ENCODE measurements at places on chromosomes 3 and 15. TPM values are rescaled to one million over a fixed set of nuclear protein-coding genes. Genes with fewer than 3 reads are reported as not detected.

GRCh38 chr15:91634179-91634578 is 219.3 kb upstream of the SLCO3A1 start:
- no peak for DNase-seq

DNA sequence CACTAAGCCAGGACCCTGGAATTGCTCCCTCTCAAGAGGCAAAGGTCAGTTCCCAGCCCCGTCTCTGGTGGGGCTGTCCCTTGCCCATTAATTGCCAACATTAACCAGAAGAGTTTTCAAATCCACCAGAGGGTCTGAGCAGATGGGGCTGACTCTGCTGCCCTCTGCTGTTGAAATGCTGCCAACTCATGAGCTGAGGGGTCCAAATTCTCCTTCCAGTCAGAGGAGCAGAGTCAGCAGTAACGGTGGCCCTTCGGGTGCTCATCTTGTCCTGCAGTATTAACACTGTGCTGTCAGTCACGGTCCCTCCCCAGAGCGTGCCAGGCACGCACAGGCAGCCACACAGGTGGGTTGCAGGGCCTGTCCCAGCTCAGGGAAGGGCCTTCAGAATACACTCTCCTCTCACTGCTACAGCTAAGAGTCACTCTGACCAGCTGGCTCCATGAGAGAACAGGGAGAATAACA is 10.7 kb upstream of the SPTBN5 start:
- DNase-seq, result peak; percentile 61

DNA sequence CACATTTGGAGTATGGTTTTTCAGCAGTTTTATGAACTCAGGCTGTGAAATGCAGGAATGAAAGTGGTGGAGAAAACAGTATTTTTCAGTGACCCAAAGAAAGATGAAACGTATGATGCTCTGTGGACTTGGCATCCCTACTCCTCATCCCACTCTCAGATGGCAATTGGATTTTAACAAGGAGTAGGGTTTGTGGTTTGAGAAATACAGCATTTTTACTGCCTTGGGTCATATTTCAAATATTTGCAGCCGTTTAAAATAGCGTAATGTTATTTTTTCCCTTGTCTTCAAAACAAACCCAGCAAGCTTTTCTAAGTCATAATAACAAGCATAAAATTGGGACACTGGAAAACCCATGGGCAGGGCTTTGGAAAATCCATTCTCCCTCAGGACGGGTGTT is 117.2 kb upstream of the LRIG1 start:
- no peak for DNase-seq

Gene CAMK2N2
- total RNA-seq, result 0.40 TPM

GRCh38 chr3:97359977-97360376 is 404.6 kb upstream of the ARL6 start:
- DNase-seq, result no peak

- no peak for DNase-seq
Measured at GRCh38 chr15:58736018-58736643, 13.4 kb downstream of the ADAM10 start.

GRCh38 chr3:23312866-23313265 is 109.7 kb downstream of the UBE2E2 start:
- DNase-seq, result no peak

- no peak for DNase-seq
Measured at GRCh38 chr15:31954374-31955172, 75.7 kb upstream of the CHRNA7 start.

GRCh38 chr3:40054568-40055222 is 245.3 kb downstream of the MYRIP start:
- DNase-seq, result no peak

Gene TMEM45A
- 13.1 TPM for total RNA-seq

Gene SNRPA1
- total RNA-seq, result 33.2 TPM

DNA sequence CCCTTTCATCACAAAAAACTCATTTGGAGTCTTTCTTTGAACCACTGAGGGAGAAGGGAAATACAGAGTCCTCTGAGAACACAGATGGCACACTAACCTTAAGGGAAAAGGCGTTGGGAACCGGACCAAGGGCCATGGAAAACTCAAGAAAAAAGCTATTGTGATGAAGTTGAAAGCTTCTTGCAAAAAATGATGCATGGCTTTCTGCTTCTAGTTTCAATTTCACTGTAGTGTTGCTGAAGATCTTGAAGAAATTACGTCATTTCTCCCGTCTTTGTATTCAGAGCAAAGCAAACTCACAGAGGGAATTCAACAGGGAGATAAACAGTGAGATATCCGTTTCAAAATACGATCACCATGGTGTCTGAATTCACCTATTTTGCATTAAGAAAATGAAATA is 642.3 kb upstream of the ADAMTS9 start:
- no peak for DNase-seq

GRCh38 chr15:51771773-51772172 is 20.4 kb downstream of the TMOD2 start:
- DNase-seq, result no peak

DNA sequence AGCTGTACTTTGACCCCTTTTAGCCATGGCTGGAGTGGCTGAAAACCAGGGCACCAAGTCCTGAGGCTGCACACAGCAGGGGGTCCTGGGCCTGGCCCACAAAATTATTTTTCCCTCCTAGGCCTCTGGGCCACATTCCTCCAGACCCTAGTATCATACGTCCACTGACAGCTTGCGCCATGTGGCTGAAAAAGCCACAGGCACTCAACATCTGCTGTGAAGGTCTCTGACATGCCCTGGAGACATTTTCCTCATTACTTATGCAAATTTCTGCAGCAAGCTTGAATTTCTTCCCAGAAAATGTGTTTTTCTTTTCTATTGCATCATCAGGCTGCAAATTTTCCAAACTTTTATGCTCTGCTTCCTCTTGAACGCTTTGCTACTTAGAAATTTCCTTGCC is 239.0 kb downstream of the SQOR start:
- DNase-seq, result no peak

DNA sequence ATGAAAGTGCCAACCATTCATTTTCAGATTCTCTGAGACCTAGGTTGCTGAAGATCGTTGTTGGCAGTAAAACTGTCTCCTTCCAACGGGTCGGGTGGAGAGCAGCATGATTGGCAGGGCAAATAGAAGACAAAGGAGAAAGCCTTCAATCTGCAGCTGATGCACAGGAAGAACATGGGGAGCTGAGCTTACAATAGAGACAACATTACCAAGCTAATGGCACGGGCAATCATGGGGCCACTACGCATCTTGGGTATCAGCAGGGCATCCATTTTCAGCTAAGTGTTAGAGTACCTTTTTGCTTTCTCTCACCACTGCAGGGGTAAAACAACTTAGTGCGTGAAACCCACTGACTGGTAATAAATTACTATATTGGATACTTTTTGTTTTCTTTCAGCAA is 114.8 kb downstream of the WDR72 start:
- no peak for DNase-seq

- DNase-seq, result no peak
Measured at GRCh38 chr3:171986757-171987518, 52.4 kb upstream of the FNDC3B start.

- DNase-seq, result no peak
Measured at GRCh38 chr3:188178293-188178936, 24.5 kb downstream of the LPP start.

DNA sequence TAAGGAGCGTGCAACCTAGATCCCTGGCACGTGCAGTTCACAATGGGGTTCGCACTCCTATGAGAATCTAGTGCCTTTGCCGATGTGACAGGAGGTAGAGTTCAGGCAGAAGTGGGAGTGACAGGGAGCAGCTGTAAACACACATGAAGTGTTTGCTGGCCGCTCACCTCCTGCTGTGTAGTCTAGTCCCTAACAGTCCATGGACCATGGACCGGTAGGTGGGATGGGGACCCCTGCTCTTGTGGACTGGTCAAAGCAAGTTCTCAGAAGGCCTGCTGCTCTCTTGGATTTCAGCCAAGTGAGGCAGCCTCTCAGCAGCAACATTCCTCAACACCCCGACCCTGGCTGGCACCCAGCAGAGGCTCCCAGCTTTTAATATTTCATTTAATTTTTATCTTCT is 58.2 kb upstream of the SNRPA1 start:
- DNase-seq, result no peak

Gene IGSF11
- 5.3 TPM for total RNA-seq

Gene INO80
- total RNA-seq, result 20.1 TPM

- DNase-seq, result no peak
Measured at GRCh38 chr15:67035886-67036285, 29.5 kb upstream of the SMAD3 start.

Gene GBE1
- total RNA-seq, result 17.2 TPM

GRCh38 chr3:107630779-107631178 is 108.0 kb downstream of the BBX start:
- no peak for DNase-seq

DNA sequence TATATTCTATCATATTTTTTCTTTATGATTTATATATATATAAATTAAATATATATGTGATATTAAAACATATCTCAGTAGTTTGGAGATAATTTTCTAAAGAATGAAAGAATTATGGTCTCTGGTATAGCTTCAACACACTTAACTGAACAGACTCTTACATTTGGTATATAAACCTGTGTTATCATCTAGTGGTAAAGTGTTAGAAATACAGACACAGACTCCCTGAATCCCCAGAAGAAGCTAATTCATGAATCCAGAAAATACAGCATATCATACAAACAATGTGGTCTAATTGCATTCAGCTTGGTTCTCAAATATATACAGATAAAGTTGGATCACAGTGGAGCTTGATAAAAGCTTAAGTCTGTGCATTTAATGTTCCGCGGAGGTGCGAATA is 1100.4 kb downstream of the ROBO2 start:
- DNase-seq, result no peak

- no peak for DNase-seq
Measured at GRCh38 chr15:70141376-70142071, 43.8 kb upstream of the TLE3 start.

DNA sequence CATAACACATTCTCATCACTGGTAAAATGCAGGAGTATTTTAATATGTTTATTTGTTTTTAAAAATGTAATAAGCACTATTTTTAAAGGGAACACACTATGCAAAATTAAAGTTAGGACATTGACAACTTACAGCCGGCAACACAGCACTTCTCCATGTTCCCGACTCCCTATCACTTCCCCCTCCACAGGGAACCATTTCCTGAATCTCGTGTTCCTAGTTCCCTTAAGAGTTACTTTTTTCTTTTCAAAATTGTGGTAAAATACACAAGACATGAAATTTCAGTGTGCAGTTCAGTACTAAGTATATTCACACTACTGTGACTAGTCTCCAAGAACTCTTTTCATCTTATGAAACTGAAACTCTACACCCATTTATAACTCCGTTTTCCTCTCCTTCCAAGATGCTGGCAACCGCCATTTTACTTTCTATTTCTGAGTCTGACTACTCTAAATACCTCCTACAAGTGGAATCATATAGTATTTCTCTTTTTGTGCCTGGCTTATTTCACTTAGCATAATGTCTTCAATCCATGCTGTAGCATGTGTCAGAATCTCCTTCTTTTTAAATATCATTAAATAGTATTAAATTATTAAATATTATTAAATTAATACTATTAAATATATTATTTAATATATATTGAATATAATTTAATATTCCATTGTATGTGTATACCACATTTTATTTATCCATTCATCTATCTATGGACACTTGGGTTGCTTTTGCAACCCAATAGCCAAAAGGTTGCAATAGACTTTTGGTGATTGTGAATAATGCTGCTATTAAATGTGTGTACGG is 25.9 kb upstream of the UBE2Q2 start:
- no peak for DNase-seq

- no peak for DNase-seq
Measured at GRCh38 chr3:152305075-152305474, 36.3 kb downstream of the MBNL1 start.

DNA sequence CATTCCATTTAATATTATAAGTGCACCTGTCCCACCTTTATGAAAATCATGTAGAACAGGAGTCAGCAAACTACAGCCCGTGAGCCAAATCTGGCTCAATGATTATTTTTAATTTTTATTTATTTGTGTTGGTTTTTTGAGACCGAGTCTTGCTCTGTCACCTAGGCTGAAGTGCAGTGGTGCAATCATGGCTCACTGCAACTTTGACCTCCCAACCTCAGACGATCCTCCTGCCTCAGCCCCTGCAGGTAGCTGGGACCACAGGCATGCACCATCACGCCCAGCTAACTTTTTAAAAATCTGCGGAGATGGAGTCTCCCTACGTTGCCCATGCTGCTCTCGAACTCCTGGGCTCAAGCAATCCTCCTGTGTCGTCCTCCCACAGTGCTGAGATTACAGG is 42.0 kb downstream of the MYO1E start:
- DNase-seq, result no peak

DNA sequence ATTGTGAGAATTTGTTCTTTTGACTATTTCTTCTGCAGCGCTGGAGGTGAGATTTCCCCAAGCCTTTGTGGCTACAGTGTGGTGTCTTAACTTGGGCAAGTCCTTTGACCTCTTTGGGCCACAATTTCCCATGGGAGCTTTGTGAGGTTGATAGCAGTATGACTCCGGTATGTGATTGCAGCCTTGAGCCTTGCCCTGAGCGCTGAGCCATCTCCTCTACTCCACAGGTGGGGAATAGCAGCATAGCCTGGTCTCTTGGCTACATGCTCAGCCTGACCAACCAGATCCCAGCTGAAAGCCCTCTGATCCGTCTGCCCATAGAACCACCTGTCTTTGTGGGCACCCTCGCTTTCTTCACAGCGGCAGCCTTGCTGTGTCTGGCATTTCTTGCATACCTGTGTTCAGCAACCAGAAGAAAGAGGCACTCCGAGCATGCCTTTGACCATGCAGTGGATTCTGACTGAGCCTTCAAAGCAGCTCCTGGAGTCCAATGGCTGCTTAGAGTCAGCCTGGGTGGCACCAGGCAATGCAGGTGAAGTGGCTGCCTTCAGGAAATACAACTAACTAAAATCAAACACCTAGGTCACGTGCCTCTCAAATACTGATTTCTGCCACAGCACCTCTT is 30.0 kb upstream of the RPL14 start:
- no peak for DNase-seq

DNA sequence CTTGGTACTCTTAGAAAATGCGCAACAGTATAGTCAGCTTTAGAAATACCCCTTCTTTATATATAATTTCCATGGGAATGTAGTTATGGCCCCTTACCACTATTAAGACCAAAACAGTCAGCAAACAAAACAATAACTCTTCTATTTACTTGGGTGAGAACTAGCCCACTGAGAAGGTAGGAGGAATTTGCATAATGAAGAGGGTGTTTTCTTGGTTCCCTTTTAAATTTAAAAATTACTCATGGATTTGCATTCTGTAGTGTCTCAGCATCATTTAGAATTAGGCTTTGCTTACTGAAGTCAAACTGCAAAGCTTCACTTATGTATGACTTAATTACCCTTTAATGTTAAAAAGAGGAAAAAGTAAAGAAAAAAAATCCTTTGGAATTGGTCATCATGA is 350.8 kb downstream of the PTPRG start:
- DNase-seq, result no peak

Gene SLC12A8
- 49.5 TPM for total RNA-seq

All from mucosa of gallbladder (tissue), 1 donor.